ENCODE measurements at places on chromosomes 7 and 10.
A peak's percentile ranks its signal among the peaks of the same experiment; 100 is the strongest.

GRCh38 chr7:80649011-80649410, 10.6 kb downstream of the CD36 start:
- DNase-seq = no peak

- DNase-seq = no peak
These were observed 249.7 kb downstream of the MTERF1 start for GRCh38 chr7:91630581-91631380.

DNA sequence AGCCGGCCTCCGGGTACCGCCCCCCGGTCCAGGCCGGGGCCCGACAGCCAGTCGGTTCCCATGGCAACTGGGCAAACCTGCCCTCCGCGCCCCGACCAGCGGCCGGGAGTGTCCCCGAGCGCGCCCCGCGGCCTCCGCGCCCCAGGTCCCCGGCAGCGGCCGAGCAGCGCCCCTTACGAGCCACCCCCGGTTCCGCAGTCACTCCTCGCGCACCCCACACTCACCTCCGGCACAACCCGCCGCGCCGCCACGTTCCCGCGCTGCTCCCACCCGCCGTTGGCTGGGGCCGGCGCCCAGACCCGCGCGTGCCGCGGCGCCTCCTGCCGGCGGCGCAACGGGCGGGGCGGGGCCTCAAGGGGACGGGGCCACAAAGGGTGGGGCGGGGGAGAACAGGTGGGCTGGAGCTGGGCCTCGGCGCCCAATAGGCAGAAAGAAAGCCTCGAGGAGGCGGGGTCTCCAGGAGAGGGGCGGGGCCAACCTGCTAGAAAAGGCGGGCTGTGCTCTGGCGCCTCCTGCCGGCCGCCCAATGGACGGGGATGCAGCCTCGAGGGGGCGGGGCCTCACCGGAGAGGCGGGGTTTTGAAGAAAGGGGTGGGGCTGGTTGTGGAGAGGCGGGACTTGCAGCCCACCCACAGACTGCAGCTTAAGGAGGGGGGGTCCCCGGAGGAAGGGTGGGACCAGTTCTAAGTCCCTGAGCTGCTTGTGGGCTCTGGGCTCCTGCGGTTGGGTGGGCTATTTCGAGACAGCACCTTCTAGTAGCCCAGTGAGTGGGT, at the start of gene RADIL:
RADIL (minus strand) TSS at position 345 of the 773 bp plus-strand sequence. CDS start 5,577 bp downstream, outside the sequence.
- DNase-seq = peak; percentile 88

DNA sequence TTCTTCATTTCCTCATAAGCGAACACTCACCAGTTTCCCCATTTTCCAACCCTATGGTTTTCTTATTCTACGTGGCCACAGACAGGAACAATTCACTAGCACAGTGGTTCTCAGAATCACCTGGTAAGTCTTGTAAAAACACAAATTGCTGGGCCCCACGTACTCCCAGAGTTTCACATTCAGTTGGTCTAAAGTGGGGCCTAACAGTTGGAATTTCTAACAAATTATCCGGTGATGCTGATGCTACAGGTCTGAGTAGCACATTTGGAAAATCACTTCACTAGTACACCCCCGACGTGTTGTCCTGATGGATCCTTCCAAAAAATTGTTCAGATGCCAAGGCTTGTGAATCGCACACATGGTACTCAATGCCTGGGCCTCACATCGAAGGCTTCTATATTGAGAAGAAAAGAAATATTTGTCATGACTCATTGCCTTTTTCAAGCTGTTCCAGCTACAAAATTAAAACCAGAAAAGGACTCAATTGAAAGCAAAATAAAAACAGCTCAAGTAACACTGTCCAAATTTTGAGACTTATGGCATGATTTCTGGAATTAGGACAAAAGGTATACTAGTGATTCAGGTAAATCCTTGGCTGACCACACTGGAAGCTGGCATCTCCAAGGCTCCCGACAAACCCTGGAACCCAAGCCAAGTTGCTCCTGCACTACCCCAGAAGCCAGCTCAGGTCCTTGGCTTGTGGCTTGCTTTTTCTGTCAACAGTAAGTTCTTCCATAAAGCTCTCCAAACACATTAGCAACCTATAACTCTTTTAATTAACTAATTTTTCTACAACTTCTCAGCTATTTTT, 12.9 kb upstream of the VIM start:
- no peak for DNase-seq

Data from naive thymus-derived CD8-positive, alpha-beta T cell (primary cell).